ENCODE measurements at places on chromosomes 4 and X. TPM values are rescaled to one million over a fixed set of nuclear protein-coding genes. Genes with fewer than 3 reads are reported as not detected.

GRCh38 chr4:183852910-183853547, 52.1 kb upstream of the STOX2 start:
- DNase-seq = no peak

DNA sequence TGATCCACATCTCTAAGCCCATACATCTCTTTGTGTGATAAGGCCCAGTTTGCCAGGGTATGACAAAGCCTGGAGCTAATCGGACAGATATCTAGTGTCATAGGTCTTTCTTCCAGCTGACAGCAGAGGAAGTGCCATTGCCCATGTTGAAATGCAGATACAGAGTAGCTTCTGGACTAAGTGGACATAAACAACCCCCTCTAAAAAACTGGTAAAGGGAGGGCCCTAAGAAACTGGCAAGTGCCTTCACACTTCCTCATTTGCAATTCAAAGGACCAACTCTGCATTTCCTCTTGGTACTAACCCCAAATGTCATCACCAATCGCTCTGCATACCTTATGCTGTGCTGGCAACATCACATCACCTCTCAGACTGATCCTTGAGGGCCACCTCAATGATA, 20.8 kb downstream of the ARHGEF6 start:
- no peak for DNase-seq

- no peak for DNase-seq
Measured at GRCh38 chr4:74235135-74235534, 73.1 kb upstream of the EPGN start.

DNA sequence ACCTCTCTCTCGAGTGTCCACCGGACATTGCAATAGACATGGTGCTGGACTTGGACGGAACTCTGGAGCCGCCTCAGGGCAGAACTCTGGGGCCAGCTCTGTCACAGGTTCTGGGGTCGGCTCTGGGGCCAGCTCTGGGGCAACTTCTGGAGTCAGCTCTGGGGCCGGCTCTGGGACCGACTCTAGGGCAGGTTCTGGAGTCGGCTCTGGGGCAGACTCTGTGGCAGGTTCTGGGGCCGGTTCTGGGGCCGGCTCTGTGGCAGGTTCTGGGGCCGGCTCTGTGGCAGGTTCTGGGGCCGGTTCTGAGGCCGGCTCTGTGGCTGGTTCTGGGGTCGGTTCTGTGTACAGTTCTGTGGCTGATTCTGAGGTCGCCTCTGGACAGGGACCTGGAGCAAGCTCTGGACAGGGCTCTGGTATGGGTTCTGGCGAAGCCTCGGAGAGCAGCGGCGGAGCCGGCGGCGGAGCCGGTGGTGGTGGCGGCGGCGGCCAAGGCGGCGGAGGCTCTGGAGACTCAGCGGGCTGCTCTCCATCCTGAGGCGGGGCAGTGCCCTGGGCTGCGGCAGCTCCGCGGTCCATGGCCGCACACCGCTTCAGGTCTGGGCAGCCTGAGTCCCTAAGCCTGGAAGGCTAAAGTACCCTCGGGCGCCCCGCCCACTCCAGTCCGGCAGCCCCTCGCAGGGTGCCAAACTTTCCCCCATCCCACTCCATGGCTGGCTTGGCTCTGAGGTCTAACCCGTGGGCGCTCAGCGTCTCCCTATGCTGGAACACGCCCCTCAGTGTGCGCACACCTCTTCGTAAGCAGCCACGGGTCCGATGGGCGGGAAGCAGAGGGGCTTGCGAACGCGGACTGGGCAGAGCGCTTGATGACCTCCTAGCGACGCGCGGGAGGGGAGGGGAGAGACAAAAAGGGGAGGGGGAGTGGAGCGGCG, at the start of gene DGKK:
TSS of gene DGKK (minus strand) at position 723 of the 929 bp plus-strand sequence. CDS start at position 576, 147 bp downstream.
- DNase-seq = no peak

DNA sequence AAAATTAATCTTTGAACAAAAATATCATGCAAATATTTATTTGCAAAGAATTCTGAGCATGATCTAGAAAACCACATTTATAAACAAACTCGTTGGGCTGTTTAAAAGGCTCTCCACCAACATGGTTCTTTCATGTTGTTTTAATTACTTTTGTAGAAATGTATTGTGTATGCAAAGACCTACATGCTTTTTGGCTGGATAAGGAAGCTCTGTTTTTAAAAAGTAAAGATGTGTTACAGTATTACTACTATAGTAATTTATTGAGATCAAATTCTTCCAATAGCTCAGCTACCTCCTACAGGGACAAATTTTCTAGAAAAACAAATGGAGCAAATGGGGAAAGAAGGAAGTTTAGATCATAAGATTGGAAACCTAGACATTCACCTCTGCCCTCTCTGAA, 177.5 kb upstream of the TTC29 start:
- DNase-seq = no peak

DNA sequence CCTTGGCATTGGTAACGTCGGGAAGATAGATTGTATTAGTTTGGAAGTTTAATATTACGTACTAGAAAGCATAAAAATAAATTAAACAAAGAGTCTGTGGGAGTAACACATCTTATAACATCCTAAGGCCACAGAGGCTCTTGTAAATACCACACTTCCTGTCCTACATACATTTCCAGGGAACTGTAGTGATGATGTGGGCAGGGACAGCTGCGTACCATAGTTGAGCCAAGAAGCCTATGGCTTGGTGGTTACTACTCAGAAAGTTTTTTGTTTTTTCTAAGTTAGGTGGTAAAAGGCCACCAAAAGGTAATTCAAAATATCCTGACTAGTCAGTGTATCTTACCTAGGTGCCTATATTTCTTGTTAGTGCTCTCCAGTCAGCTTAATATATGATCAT, 4.6 kb upstream of the ANKRD50 start:
- DNase-seq = no peak

Gene NLRP2B
- not detected for total RNA-seq

DNA sequence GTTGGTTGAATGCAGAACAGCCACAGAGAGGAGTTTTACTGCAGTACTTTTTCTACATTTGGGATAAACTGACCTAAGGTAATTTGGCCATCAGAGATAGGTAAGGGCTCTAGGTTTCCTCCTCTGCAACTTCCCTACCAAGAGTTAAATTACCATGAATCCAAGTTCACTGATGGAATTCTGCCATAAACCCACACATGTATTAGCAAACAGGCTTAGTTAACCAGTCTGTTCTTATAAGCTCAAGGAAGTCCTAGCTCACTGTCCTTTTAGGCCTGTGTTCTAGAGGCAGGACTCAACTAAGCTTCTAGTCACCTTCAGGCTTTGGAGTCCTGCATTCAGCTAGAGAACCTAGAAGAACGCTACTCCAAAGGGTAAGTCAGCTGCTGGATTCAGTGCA, 4.0 kb downstream of the FAM114A1 start:
- DNase-seq = no peak

Gene PDGFRA
- not detected for total RNA-seq

Gene ZCCHC13
- total RNA-seq = not detected

GRCh38 chrX:115459883-115460880, 100.8 kb upstream of the PLS3 start:
- DNase-seq = no peak

Gene UNC5C
- total RNA-seq = not detected

DNA sequence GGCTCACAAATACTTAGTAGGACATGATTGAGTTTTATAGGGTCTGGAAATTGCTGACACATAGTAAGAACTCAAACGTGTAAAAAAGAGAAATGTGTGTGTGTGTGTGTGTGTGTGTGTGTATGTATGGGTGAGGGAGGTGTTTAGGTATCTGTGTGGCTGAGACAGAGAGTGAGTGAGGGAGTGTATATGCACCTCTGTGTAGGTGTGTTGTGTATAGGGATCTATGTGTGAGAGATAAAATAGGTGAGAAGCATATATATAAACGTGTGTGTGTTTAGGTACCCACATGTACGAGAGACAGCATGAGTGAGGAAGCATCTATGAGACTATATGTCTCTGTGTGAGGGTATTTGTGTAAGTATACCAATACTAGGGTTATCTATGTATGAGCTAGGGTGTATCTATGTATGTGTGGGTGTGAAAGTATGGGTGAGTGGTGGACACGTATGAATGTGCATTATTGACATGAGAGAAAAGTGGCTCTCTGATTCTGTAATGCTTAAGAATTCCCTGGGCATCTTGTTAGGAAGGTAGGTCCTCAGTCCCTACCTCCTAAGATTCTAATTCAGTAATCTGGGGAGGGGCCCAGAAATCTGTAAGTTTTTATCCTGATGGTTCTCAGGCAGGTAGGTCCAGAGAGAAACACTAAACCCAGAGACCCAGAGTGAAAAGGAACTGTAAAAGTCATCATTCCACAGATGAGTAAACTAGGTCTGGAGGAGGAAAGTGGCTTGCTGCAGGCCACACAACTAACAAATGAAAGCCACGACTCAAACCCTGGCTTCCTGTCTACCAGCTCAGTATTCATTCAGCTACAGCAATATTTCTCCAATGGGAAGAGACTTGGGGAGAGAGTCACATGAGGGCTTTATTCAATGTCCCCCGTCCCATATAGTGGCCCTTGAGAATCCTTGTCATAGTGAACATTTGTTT, 237.0 kb downstream of the IDS start:
- no peak for DNase-seq
